CD8-positive, alpha-beta memory T cell (primary cell): ENCODE measurements at places on chromosomes 7 and 10.

DNA sequence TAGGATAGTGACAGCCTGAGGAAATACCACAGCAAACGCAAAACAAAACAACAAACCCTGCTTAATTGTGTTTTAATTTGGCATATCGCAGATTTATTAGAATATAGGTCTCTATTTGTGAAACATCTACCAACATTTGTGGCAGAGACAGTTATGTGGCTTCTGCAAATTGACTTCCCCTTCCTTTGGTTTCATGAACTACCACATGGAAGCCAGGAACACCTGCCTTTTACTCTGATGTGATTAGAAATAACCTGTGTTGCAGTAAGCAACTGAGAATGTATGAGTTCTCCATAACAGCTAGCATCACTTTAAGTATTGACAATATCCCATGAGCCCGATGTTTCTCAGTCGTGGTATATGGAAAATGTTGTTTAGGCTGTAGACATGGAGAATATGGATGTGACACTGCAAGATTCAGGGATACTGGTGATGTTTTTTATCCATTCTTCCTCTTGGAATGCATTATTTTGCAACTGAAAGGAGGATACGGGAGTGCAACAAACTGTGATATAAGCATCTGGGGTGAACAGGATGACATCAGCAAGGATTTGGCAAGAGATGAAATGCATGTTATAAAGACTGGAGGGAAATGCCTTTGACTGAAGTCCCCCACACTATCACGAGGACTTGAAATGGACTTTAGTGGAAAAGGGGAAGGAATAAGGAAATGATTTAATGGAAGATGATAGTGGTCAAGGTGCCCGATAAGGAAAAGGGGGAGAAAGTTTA lies 95.9 kb downstream of the CUBN start:
- no peak for DNase-seq

DNA sequence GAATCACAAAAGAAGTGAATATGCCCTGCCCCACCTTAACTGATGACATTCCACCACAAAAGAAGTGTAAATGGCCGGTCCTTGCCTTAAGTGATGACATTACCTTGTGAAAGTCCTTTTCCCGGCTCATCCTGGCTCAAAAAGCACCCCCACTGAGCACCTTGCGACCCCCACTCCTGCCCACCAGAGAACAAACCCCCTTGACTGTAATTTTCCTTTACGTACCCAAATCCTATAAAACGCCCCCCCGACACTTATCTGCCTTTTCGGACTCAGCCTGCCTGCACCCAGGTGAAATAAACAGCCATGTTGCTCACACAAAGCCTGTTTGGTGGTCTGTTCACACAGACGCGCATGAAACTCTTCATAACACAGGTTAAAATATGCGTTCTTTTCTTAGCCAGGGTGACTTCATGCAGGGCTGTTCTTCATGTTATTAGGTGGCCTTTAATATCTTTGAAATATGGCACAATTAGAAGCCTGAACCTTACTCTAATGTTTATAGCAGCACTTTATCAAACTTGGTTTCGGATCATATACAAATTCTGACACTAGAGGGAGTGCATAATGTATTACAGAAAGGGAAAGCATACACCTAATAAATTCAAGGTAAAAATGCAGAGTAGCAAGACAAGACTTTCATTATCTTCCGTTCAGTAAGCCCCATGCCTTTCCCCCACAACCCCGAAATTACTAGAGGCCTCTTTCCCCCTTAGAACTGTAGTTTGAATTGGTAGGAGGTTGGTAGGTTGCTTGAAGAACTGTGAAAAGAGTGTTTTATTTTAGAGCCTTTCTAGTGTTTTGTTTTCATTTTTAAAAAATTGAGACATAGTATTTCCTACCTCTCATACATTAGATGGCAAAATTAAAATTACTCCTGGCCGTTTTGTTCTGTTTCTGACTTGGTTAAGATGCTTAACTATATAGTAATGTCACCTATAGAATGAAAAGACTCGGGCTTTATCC lies 117.9 kb downstream of the NPY start:
- no peak for DNase-seq

GRCh38 chr10:22534849-22535604 lies 179.4 kb downstream of the PIP4K2A start:
- no peak for DNase-seq

GRCh38 chr7:45033931-45034290 lies 33.9 kb downstream of the CCM2 start:
- DNase-seq = no peak

- no peak for DNase-seq
These were observed 163.3 kb downstream of the GRID1 start for GRCh38 chr10:86203162-86203905.

GRCh38 chr7:94433224-94433623 lies 38.5 kb downstream of the COL1A2 start:
- DNase-seq = no peak

DNA sequence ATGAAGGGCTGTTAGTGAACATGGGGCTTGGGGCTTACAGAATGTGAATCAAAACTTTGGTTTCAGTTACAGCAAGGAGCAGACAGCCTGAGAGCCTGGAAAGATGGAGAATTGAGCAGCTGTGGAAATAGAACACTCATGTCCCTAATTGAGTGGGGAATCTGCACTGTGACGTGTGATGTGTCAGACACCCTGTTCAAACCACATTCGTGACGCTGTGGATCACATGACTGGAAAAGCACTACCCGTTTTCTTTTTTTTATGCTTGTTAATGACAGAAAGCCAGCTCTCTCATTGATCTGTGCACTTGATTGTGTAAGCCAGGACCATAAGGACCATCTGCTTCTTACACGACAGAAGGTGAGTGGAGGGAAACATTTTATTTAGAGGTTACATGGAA lies 15.1 kb upstream of the TBX20 start:
- DNase-seq = no peak

DNA sequence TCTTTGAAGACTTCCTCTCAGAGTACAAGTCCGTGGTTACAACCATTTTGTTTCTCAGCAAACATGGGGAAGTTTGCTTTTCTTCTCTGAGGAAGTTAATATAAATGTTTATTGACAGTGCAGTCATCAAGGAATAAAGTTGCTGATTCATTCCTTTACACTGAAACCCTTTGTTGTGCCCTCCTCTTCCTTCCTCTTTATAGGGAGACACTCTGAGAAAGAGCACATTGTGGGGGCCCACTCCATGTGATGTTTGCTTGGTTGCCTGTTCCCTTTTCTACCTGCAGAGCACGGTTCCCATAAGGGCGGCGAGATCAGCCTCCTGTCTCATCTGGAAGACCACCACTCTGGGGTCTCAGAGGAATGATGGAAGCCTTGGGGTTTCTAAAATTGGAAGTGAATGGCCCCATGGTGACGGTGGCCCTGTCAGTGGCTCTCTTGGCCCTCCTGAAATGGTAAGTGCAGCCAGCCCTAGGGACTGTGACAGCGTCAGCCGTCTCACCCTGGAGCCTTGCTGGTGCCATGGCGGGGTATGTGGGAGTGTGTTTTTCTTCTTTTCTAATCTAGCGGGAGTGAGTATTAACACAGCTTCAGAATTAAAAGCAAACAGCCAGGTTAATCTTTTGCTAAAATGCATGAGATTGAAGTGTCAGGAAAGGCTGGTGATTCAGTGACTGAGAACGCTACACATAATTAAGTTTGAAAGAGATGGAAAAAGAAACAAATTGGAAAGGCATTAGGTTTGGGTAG lies at the start of gene TBXAS1:
TBXAS1 (plus strand) TSS at position 240 of the 750 bp plus-strand sequence; CDS start at position 367, 127 bp downstream.
- DNase-seq = no peak

DNA sequence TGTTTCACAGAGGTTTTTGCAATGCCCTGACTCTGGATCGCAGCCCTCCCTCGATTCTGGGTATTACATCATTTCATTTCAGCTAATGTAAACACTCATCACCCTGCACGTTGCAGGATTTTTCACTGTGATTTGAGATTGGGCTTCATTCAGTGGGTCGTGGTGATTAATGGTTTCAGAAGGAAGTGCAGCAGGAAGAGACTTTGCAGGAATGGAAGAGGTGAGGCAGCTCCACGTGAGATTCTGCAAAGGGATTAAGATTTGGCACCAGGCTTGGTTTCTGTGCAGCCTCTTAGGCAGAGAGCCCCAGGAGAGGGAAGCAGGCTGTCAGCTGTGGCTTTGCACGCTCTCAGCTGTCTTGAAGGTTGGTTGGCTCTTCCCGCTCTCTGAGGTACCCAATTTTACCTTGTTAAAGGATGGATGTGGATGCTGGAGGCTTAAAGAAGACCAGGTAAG lies 95.2 kb downstream of the PLCE1 start:
- DNase-seq = no peak

DNA sequence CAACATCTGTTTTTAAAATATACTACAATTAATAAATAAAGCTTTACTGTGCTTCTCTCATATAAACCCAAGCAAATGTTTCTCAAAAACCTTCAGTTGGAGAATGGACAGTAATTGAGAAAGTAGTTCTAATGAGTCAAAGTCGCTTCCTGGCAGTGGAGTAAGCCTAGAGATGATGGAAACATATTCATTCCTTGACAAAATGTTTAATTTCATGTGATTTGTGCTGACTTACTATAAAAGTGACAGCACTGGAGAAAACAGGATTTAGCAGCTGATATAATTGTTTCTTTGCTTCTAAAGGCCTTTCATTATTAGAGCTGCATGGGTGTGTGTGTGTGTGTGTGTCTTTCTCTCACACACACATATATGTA lies 9.0 kb downstream of the ELMO1 start:
- no peak for DNase-seq

DNA sequence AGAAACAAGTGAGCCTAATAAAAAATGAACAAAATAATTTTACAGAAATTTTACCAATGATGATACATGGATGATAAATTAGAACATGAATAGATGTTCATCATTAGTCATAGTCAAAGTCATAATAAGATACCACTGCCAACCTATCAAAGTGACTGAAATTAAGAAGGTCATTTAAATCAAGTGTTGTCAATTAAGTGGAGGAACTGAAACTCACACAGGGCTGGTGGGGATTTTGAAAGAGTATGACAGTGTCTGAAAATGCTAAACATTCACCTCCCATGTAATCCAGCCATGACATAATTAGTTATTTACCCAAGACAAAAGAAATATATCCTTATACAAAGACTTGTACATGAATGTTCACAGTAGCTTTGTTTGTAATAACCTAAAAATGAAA lies 57.1 kb upstream of the DYNC1I1 start:
- no peak for DNase-seq

DNA sequence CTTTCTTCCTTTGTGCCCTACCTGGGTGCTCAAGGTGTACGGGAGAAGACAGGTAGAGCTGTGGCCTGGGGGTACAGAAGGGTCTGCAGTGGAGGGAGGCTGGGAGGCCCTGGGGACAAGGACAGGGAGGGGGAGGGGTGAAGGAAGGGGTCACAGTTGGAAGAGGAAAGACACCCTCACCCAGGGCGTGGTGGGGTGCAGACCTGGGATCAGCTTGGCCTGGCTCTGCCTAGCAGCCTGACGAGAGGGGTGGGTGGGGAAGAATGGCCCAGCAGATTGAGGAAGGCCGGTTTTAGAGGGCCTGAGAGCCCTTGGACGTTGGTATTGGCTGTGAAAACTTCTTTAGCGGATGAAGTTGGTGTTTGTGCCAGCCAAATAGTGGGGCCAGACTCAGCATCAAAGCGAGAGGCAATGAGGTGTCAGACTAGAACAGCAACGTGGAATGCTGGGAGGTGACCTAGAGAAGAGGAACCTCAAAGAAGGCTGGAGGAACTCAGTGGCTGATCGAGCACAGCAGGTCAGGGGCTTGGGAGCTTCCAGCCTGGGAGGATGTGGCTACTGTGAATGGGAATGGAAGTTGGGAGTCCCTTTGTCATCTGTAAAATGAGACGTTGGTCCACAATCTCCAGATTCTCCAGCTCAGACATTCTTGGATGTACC lies 18.1 kb upstream of the TRIM8 start:
- no peak for DNase-seq

DNA sequence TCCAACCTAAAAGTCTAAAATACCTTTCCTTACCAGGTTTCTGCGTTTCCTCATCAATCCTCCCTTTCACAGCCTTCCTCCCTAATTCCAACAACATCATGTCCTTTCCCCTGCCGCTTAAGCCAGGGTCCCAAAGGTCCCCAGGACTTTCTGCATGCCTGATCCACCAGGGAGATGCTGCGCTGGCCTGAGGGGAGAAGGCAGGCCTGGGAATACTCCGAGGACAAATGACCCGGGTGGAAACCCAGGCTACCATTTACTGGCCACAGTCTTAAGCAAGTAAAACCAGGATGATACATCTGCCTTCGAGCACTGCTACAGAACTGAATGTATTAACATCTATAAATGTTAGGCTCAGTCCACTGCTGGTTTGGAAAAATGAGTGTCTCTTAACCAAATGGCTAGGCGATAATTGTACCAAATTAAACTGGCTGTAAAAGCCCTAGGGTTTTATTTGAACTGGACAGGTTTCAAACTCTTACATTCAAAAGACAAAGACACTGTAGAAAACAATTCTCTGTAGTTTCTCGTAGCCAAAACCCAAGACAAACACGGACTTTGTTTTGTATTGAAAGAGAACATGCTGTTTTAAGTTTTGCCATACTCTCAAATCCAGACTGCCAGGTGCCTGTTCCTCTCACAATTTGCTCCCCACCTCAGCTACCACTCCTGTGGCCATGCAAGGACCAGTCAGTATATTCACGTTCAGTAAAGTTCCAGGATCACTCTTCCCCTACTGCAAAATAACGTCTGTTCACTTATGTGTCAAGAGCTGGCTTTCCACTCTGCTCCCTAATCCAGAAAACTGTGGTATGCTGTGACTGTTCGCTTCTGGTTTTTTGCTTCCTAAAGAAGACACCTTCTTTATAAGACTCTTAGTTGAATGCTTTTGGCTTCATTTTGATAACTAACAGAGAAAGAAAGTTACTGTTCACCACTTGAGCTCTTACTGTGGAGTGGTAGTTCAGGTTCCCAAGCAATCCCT lies 145.7 kb downstream of the RNF216 start:
- DNase-seq = no peak

DNA sequence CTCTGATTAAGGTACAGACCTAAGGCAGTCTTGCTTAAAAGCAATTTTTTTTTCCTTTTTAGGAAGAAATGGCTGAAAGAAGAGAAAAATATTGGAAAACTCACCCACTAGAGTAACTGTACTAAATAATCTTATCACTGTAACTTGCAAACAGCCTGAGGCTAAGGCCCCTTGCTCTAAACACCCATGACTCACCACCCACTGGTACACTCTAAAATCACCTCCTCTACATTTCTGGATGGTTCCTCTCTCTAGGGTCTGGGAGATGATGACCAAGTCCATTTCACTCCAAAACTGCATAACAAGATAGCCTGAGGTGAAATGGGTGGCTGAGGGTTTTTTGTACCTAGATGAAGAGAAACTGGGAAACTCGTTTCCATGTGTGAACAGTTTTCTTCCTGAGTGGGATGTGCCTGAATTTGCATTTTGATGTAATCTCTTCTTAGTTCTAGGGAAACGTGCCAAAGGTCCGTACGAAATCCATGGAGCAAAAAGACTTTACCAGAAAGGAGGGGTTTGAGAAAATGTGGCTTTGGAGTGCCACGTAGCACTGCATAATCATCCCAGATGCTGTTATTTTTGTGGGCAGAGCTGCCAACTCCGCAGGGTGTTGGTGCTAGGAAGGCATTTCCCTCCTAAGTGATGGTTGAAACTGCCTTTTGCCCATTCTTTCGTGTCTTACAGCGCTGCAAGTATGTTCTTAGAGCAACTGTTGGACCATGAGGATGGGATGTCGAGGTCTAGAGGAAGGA lies 113.5 kb upstream of the C10orf90 start:
- no peak for DNase-seq
